ENCODE measurements at places on chromosomes 5 and 9.

DNA sequence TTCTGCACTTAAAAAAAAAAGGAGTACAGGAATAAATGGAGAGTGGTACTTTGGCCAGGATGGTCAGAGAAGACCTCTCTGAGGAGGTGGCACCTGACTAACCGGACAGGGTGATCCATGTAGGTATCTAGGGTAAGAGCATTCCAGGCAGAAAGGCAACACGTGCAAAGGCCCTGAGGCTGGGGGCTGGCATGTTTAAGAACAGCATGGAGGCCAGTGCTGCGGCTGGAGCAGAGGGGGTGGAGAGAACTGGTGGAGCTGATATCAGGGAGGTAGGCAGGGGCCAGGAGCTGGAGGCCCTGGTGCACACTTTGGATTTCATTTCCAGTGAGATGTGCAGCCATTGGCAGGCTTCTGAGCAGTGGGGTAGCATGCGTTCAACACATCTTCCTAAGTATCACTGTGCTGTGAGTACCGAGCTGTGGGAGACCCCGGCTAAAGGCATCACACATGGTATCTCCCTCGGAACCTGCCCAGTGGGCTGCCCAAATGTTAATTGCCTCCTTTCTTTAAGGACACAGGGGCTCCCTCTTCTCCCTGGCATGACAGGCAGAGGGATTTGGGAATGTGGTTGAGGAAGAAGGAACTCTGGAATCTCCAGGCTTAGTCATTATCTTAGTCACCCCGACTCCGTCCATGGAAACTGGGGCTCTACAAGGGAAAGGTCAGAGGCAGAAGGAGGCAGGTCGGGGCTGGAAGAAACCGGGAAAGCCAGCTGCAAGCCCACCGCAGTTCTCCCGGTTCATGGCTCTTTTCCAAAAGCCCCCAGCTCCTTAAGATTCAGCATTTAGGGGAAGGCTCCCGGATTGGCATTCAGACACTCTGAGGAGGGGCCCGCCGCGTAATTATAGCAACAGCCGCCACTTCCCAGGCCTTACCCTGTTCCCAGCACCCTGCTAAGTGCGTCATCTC lies 18.6 kb downstream of the SLC6A7 start:
- DNase-seq, result no peak

DNA sequence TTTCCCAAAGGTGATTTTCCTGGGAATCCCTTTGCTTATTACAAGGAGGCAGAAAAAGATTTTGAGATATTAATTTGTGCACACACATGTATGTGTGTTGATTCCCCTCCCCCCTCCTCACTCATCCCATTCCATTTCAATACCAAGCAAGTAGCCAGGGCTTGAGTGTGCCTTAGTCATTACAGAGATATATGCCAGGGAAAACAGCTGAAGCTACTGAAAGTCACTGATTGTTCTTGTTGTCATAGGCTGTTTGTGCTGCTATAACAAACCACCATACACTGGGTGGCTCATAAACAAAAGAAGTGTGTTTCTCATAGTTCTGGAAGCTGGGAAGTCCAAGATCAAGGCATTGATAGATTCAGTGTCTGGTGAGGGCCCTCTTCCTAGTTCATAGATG lies 158.6 kb downstream of the BAAT start:
- DNase-seq, result no peak

- no peak for DNase-seq
These were observed 48.4 kb downstream of the EXOSC2 start for GRCh38 chr9:130741831-130742449.

- DNase-seq, result no peak
These were observed 421.1 kb upstream of the FTMT start for GRCh38 chr5:121430538-121430937.

DNA sequence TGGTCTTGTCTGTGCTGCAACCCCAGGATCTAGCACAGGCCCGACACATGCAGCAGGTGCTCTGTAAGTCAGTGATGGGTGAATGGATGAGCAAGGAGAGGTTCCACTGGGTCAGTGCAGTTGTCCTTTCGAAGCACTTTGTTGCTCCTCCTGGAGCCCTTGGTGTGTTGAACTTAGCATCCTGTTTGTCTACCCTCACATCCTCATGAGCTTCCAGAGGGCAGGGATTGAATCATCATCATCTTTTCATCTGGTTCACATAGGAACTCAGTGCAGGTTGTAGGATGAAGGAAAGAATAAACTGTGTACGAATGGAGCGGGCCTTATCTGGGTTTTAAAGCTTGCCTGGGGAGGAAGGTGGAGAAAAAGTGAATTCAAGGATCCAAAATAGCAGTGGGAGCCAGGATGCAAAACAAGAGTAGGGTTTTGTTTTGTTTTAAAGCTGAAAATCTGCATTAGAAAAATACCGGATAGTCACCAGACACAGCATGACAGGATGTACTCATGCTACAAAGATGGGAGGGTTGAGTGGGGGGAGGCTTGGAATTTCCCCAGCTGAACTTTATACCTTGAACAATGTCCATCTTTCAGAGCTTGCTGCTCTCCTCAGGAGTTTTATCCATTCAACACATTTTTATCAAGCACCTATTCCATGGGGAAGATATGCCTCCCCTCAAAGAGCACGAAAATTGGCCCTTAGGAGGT lies 55.8 kb downstream of the PTTG1 start:
- DNase-seq, result no peak

DNA sequence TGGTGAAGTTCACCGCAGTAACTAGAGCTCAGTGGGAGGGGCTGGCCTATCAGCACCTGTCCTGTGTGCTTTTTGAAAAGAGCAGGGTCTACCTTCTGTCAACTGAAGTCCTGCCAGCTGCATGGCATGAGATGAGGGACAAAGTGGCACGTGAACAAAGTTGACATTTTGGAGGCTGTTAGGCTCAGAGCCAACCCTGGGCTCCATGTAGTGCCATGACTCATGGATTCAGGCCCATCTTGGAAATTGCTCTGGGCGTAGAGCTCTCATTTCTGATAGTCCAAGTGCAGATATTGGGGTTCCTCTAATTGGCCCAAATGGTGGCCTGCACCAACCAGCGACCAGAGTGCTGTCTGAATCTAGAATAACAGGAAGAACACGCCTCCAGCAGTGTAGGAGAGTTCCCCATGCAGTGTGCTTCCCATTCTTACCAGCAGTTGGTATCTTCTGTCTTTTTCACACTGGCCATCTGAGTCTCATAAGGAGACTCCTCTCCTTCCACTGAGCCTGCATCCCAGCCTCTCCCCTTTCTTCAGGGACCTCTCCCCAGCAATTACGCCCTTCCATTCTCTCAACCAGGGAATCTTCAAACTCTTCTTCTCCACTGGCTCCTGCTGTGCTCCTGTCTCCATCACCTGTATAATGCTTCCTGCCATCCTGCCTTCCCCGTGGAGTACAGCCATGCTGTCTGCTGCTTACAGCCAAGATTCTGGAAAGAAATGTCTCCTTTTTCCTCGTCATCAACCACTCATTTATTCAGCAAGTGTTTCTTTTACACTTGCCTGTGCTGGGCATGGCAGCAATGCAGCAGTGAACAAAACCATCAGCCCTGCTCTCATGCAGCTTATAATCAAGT lies 30.4 kb downstream of the IRF1 start:
- DNase-seq, result no peak

- no peak for DNase-seq
These were observed 928 bp downstream of the MCTP1 start for GRCh38 chr5:95283761-95284571.

DNA sequence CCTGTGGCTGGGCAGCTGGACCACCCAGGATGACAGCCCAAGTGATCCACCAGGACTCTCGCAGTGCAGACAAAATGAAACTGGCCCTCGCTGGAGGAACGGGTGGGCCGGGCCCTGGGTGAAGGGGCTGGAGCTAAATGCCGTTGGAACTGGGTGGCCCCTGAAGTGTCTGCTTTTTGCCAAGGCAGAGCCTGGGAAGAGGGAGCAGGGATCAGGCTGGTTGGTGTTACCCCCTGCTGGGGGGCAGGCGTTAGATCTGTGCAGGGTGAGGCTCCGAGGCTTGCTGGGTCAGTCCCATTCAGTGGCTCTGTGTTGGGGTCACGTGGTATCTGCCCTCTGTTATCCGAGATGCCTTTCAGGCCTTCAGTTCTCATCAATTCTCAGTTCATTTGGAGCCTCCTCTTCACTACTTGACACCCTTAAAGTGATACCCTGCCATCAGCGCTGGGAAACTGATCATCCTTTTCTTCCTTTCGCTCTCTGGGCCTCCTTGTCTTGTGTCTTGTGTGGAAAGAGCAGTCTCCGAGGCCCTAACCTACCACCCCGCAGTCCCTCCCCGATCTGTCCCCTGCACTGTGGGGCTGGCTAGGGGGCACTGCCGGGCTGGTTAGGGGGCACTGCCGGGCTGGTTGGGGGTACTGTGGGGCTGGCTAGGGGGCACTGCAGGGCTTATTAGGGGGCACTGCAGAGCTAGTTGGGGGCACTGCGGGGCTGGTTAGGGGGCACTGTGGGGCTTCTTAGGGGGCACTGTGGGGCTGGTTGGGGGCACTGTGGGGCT lies 37.3 kb downstream of the COL5A1 start:
- no peak for DNase-seq

DNA sequence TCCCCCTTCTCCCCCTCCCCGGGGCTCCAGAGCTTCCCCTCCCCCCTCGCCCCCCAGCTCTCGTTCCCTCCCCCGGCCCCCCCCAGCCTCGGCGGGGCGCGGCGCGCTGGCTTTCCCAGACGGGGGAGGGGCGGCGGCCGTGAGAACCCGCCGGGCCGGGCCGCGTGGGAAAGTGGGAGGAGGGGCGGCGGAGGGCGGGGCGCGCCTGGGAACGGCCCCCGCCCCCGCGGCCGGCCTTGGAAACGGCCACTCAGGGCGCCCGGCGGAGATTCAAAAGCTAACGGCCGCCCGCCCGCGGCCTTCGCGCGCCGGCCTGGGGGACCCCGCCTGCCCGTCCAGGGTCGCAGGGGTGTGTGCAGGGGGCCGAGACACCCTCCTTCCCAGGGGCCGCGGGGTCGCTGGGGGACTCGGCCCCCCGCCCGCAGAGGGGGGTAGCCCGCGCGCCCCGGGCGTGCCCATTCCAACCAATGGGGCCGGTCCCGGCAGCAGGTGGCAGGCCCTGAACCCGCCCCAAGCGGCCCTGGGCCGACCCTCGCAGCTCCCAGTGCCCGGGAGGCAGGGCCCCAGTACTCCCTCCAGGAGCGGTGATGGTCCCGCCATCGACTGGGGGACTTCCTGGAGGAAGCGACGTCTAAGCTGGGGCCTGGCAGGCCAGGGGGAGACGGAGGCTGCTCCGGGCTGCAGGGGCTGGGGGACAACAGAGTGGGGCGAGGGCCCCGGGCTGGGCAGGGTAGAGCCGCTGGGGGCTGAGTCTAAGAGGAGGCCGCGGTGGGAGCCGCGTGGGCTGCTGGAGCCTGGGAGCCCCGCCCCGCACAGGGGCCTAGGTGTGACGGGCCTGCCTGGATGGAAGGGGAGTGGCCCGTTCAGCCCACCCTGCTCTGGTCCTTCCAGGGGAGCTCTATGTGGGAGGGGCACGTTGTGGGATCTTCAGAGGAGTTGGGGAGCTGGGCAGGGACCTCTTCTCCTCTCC lies 14.2 kb upstream of the NRARP start:
- no peak for DNase-seq

GRCh38 chr5:124605541-124605940 lies 140.9 kb downstream of the ZNF608 start:
- DNase-seq, result no peak

- DNase-seq, result no peak
These were observed 47.2 kb upstream of the CXCL14 start for GRCh38 chr5:135625961-135626360.

- no peak for DNase-seq
These were observed 15.6 kb downstream of the NDUFAF2 start for GRCh38 chr5:60960591-60960990.

DNA sequence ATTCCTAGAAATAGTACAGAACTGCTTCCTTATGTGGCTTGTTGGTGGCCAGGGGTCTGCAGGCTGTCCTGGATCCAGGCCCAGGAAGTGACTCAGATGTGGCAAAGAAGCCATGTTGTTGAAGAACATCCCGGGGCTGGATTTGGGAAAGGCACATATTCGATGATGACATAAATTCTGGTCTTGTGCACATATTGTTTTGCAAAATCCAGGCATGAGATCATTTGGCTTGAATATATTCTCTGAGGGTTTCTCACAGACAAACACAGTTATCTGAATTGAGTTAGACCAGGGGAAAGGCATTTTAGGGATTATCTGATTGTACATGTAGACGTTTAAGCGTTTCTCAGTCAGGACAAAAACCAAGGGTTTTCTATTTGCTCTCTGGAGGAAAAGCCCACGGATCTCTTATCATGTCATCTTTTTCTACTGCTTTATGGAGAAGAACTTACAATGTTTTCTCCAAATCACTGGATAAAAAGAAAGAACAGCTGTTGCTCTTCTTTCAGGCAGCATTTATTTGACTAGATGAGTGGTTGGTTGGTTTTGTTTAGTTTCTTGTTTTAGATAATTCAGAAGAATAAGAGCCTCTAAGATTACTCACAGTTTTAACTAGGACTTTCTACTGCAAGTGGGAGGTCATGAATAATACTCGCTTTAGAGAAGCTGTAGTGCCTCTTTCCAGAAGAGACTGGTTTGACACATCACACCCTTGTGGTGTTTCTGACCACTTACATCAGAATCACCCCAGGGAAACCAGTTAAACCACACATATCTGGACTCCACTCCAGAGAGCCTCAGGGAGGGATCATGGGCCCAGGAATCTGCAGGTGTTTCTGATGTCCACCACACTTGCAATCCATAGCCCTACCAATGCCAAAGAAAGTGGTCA lies 29.5 kb upstream of the LHFPL2 start:
- no peak for DNase-seq

DNA sequence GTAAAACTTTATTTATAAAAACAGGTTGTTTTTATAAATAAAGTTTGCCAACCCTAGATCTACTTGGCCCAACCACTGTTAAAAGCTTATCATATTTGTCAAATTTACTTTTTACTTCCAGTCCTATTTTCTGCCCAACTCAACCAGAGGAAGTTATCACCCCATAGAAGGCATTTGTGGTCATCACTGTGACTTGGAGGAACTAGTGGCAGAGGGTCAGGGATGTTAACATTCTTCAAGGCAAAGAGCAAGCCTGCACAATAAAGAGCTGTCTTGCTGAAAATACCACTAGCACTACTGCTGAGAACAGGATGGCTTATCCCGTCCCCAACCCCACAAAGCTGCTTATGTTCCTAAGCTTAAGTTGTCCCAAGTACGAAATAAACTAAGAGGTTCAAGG lies 22.3 kb downstream of the TTC33 start:
- DNase-seq, result no peak

DNA sequence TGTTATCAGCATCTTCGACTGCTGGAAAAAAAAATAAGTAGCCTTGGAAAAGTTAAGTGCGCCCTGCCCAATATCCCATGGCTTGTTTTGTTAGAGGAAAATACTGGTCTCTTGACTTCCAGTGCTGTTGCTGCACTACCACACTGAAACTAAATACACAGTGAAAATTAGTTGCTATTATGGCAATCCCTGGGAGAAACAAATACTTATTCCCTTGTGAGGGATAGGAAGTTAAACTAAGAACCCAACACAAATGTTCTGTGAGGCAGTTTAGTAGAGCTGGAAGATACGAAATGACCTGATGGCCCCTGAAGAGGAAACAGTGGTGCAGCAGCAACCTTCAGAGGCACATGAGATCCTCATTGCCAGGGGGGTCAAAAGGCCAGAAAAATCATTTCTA lies 164.0 kb downstream of the ARL15 start:
- no peak for DNase-seq

- no peak for DNase-seq
These were observed 1.9 kb upstream of the GM2A start for GRCh38 chr5:151251001-151251551.

- DNase-seq, result no peak
These were observed 525.0 kb downstream of the NR2F1-AS1 start for GRCh38 chr5:93055971-93056370.

- no peak for DNase-seq
These were observed 9.9 kb upstream of the PLEKHG4B start for GRCh38 chr5:82097-82496.

Data from activated CD4-positive, alpha-beta T cell treated with anti-CD3 and anti-CD28 coated beads for 24 hours (primary cell).